EH (cell line): ENCODE measurements at places on chromosomes 6 and 20.

- DNase-seq, result no peak
These were observed 85.2 kb upstream of the CCDC167 start for GRCh38 chr6:37584654-37585522.

- no peak for DNase-seq
These were observed 146.5 kb downstream of the ZDHHC14 start for GRCh38 chr6:157527471-157527907.

GRCh38 chr6:116439522-116440051 lies 21.6 kb upstream of the CALHM6 start:
- peak; percentile 78 for DNase-seq

DNA sequence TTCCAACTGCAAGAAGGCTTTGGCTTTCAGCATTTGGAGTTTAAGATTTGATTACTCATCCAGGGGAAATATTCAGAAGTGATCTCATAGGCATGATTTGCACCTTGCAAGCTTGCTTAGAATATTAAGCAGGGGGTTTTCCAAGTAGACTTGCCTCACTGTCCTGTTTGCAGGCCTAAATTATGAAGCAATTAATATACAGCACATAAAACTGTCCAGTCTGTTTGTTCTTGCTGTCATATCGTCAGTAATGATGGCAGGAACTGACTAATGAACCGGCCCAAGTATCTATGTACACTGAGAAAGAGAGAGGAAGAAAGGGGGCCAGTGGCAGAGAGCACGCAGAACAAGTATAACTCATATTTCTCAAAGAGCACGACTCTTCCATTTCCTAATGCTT lies 212.5 kb upstream of the SUPT3H start:
- peak; percentile 81 for DNase-seq

GRCh38 chr6:128389820-128390534 lies 130.4 kb downstream of the PTPRK start:
- no peak for DNase-seq

DNA sequence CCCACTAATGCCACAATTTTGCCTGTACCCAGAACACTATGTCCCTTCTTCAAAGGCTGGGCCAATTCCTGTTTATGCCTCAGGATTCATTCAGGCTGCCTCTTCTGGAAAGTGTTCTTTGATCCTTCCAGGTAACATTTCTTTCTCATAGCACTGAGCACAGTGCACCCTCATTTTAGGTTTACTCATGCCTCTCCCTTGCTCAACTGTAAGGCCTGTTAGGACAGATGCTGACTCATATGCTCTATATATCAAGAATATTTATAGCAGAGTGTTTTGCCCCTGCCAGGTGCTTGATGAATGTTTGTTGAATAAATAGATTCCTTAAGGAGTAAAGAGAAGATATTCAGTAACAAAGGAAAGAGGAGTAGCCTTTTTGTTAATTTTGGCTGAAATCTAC lies 263.9 kb downstream of the PHF3 start:
- no peak for DNase-seq

DNA sequence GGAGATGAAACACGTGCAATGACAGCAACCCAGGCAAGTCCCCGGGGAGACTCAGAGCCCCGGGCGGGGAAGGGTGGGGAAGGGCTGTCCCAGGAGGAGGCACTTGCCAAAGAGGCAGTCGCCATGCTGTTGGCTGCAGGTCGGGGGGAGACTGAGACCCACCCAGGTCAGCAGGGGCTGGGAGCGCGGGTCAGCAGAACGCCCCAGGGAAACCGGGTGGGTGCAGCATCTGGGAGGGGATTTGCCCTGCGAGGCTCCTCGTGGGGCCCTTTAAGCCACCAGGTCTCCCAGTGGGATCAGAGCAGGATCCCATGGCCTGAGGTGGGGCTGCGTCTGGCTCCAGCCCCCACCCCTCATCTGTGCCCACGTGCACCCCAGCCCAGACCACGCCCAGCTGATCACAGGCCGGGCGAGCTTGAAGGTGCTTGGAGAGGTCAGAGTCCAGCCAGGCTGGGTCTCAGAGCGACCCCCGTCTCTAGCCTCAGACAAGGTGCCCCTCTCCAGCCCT lies 65.5 kb downstream of the YTHDF1 start:
- no peak for DNase-seq

- DNase-seq, result no peak
These were observed 309.3 kb downstream of the CLIC5 start for GRCh38 chr6:45706319-45706718.

DNA sequence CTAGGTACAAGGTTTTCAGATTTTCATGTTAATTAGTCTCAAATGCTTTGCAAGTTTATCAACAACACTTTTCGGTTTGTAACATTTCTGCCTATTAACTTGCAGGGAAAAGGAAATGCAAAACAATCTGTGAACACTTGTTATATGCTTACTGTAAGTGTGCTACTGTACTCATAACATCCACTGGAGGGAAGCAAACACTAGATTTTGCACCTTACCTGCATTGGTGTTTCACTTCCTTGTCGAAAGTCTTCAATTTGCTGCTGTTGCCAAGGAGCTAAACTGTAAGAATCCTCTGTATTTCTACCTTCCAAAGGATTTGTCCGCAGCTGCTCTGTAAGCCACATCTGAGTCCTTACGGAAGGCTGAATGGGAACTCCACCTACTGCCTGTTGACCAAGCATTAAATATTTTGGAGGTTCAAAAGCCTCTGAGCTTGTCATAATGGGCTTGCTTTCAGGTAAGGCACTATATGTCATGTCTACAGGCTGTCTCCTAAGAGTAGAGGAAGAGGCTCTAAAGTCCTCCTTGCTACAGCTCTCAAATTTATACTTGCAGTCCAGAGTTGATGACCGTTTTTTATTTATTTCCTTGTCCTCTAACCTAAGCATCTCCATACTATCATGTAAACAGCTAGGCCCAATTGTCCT lies 17.3 kb downstream of the PLN start:
- DNase-seq, result no peak

DNA sequence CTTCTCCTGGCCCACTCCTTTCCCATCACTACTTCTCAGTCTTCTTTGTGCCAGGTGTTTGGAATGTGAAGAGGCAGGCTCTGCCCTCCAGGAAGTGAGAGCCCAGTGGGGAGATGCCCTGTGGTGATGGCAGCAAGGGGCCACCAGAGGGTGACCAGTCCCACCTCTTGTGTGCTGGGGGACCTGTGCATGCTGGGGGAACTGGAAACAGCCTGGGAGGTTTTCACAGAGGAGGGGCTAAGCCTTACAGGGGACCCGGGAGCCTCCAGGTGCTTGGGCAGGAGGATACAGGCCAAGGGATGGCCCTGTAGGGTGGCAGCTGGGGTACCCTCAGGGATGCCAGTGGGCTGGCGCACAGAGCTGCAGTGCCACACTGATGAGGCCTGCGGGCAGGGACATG lies 72.3 kb downstream of the RAMACL start:
- DNase-seq, result peak; percentile 15

DNA sequence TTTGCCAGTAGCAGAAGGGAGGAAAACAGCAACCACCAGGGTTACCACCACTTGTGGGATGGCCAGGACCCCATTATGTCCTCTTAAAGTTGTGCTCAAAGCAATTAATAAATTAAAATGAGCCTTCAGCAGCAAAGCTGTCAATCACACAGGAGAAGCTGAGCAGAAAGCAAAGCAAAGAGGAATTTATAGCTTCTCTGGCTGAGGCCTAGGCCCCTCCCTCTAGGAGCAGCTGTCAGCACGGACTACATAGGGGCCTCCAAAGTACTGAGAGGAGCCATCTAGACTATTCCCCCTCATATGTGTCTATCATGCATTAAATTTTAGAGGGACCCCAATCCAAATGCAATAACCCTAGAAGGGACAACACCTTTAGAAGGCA lies 6.4 kb downstream of the CCND3 start:
- no peak for DNase-seq

- no peak for DNase-seq
These were observed 40.9 kb downstream of the QRSL1 start for GRCh38 chr6:106670236-106670635.

- DNase-seq, result no peak
These were observed 28.3 kb upstream of the RIPOR2 start for GRCh38 chr6:24963887-24964570.

- DNase-seq, result peak; percentile 65
These were observed 36.1 kb upstream of the NKX2-4 start for GRCh38 chr20:21433329-21433890.

DNA sequence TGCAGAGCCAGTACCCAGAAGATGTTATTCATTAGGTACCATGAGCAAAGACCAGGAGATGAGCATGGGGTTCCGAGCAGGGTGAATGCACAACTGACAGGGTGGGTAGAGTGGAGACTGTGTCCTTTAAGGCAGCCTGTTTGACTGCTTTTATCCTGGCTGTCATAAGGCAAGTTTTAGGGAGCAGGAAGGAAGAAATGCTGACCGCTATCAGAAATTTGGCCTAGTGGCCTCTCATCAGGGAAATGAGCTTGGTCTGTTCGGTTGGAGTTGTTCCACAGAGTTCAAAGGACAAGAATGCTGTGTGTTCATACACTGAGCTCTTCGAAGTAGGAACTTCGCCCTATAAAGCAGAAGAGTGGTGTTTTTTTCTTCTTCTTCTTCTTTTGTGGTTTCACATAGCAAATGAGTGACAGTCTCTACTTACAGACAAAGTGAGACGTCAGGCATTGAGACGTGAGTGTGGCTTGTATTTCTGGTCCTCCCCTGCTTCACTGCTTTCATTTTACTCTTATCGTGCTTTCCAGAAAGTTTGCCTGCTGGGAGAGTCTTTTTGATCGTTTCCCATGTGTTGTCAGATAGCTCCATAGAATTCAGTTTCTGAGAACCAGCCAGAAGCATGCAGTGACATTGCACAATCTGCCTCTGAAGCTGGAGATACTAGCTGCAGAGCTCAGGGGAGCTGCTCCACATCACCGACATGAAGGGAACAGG lies at the start of gene CASS4:
CASS4 (plus strand) TSS at position 502 of the 714 bp plus-strand sequence; CDS start at position 701, 199 bp downstream.
- DNase-seq, result peak; percentile 23

DNA sequence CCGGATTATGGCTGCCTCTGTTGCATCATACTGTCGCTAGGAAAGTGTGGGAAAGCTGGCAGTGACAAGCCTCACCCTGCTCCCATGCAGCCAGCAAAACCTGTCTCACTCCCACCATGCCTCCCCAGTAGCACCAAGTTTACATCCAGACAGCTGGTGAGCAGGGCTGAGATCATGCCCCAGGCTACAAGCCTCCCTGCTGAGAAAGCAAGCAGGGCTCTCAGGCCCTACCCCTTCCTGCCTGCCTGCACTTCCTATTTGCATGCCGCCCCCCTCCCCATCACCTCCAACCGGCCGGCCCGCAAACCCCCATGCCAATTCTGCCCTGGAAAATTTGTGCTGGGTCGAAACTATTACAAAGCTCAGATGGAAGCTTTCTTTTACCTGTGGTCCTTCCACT lies 408.2 kb upstream of the FKBP1C start:
- no peak for DNase-seq

DNA sequence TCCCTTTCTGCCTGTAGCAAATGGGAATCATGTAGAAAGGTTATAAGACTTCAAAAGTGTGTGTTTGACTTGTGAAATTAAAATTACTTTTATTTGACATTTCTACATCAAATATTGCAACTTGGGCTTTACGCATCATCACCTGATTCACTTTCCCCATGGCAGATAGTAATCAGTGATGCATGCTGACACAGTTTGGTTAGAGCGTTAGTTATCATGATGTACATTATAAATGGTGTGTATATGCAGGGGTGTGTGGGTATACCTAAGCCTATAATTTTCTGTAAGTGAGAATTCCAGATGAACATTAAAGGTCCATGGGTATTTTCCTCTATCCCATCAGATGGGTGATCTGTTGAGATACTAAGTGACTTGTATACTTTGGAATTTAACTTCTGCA lies 141.5 kb downstream of the KLHL32 start:
- DNase-seq, result no peak

- DNase-seq, result no peak
These were observed 82.0 kb downstream of the OR2B2 start for GRCh38 chr6:27830212-27830599.
